ENCODE measurements at places on chromosomes 6 and 20.

GRCh38 chr20:12925210-12925755 is 83.5 kb upstream of the SPTLC3 start:
- DNase-seq = no peak

GRCh38 chr20:63473555-63474449 is 1.3 kb upstream of the KCNQ2 start:
- no peak for DNase-seq

GRCh38 chr6:105983763-105984162 is 102.4 kb upstream of the PRDM1 start:
- DNase-seq = no peak

GRCh38 chr6:151388997-151389617 is 2.3 kb downstream of the ZBTB2 start:
- DNase-seq = no peak

GRCh38 chr6:41418741-41419140 is 83.3 kb downstream of the NCR2 start:
- DNase-seq = no peak

GRCh38 chr6:88614316-88614877 is 349.0 kb downstream of the RNGTT start:
- no peak for DNase-seq

- no peak for DNase-seq
These were observed 157.4 kb upstream of the ZNF217 start for GRCh38 chr20:53750827-53751619.

- no peak for DNase-seq
These were observed 48.0 kb downstream of the ARMC2 start for GRCh38 chr6:108896111-108896661.

DNA sequence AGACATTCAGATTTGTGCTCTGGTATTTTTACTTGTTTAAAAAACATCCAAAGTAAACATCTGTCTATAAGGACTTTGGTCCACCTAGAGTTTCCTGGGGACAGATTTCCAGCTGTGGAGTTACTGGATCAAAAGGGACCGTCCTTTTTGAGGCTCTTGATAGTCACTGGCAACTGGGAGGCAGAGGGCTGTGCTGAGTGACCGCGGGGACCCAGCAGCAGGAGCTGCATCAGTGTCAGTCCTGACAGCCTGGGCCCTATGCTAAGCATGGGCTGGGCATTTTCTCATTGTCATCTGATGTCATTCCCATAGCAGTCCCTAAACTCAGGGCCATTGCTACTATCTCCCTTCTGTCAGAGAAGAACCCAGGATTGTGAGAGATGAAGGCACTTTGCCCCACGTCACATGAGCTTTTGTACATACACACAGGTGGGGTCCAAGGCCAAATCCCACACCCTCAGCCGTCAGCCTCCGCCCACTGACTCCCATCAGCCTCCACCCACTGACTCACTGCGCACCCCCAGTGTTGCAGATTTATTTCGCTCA is 293.8 kb downstream of the TAF4 start:
- no peak for DNase-seq

DNA sequence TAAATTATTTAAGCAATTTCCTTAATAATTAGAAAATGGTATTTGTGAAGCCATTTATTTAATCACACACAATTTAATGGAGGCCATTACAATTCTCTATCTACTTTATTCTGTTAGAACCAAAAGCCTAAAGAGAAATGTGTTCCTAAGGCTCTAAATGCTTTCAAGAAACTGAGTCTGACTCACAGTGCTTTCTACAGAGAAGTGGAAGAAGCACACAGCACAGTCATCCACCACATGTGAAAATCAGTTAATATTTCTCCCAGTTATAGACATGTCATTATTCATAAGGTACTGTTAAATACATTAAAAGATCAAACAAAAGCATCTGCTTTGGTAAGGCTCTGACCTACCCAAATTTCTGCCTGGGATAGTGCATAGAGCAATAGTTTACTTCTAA is 214.4 kb downstream of the ALDH8A1 start:
- DNase-seq = no peak

GRCh38 chr20:32737371-32738223 is 5.7 kb downstream of the COMMD7 start:
- no peak for DNase-seq

GRCh38 chr6:45024610-45025009 is 303.5 kb upstream of the RUNX2 start:
- DNase-seq = no peak

- no peak for DNase-seq
These were observed 572.6 kb upstream of the SYNCRIP start for GRCh38 chr6:86215323-86215722.

DNA sequence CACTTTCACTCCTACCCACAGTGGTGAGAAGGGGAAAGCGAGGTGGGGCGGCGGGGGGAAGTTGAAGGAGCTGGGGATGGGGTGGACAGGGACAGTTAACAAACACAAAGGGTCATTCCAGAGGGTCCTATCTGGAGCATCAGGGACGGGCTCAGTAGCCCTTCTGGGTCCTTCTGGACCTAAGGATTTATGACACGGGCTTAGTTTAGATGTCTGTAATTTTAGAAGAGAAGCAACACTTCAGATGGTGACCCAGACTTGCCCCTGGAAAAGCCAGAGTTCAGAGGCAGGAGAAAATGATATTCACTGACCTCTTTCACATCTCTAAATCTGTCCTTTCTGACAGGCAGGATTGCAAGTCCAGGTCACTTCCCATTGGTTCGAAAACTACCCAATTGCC is 36.3 kb downstream of the PDE10A start:
- no peak for DNase-seq

DNA sequence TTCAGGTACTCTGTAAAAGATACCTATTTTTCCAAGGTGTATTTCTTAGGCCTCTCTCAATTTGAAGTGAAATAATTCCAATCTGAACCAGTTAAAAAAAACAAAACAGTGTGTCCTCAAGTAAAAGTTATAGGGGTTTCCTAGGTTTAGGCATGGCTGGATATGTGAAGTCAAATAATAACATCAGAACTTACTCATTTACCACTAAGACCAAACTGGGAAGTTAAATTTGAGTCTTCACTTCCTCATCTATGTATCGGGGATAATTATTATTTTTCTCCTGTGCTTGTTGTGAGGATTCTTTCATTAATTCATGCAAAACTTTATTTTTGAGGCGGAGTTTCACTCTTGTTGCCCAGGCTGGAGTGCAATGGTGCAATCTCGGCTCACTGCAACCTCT is 86.2 kb upstream of the PTPRK start:
- DNase-seq = no peak

- DNase-seq = no peak
These were observed 68.3 kb upstream of the SMIM29 start for GRCh38 chr6:34317172-34317477.

DNA sequence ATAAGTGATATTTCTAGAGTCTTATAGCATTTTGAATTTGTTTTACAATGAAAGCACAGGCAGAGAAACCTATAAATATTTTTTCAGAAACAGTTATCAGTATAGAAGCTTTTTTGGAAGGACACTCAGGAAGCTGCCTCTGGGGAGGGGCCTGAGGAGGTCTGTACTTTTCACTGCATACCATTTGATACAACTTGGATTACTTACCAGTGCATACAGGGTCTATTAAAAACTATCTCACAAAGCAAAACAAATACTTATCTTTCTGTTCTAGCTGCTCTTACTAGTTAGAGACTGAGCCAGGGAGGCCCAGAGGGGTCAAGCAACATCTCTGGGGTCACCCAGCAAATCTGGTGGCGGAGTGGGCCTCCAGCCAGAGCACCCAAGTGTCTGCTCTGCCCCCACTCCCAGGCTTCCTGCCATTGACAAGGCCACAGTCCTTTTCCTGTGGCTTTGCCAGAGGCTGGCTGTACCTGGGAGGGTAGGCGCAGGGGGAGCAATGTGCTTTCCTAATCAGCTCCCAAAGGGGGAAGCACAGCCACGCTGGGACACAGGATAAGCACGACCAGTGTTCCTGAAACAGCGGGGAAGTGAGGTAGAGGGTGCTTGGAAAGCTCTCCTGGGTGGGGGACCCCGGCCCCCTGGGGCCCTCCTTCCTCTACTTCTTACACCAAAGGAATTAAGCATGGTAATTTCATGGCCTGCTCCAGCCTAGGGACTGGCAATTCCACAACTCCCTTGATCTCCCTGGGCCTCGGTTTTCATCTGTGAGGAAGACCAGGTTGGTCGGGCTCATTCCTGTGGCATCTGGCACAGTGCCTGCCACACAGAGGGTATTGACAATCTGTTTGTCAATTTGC is 7.8 kb downstream of the TCF15 start:
- no peak for DNase-seq

DNA sequence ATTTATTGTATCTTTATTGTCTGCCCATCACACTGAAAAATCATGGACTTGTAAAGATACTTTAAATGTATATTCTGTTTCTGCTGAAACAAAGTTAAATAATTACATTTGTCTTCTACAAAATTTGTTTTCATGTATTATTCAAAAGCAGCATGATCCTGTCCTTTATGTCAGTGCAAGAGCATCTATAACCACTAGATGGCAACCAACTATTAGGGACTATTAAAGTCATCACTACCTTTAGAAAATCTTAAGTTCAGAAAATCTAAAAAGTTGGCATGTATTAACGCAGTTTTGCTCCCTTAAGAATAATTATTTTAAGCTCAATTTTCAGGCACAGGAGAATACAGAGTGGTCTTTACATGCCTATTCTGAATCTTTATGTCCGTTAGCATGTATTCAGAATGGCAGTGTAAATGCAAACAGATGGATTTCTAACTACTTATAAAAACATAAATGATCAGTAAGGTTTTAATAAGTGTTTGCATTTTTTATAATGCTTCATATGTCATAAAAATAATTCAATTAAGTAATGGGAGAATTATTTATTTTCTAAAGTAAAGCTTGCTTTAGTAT is 17.8 kb downstream of the TMEM30A start:
- no peak for DNase-seq

DNA sequence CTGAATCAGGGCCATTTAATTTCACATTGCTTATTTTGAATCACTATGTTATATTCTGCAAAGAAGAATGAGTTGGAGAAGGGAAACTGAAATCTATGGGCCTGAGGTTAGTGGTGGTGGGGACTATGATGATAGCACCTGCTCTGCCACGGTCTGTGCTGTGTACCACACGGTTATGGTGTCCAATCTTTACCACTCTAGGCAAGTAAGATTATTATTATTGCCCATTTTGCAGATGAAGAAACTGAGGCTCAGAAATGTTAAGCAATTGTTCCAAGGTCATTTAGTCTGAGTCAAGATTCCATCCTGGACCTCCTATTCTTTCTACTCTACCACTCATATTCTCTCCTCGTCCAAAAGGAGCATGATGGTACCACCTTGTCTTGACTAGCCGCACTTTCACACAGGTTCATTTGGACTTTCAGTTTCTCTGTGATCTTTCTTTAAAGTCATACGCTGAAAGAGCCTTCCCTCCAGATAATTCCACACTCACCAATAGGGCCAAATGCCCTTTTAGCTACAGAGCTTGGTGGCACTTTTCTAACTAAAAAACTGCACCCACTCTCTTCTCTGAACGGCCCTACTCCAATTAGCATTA is 56.2 kb downstream of the GFOD1 start:
- DNase-seq = no peak

GRCh38 chr20:57306747-57307146 is 22.9 kb upstream of the SPO11 start:
- DNase-seq = no peak

DNA sequence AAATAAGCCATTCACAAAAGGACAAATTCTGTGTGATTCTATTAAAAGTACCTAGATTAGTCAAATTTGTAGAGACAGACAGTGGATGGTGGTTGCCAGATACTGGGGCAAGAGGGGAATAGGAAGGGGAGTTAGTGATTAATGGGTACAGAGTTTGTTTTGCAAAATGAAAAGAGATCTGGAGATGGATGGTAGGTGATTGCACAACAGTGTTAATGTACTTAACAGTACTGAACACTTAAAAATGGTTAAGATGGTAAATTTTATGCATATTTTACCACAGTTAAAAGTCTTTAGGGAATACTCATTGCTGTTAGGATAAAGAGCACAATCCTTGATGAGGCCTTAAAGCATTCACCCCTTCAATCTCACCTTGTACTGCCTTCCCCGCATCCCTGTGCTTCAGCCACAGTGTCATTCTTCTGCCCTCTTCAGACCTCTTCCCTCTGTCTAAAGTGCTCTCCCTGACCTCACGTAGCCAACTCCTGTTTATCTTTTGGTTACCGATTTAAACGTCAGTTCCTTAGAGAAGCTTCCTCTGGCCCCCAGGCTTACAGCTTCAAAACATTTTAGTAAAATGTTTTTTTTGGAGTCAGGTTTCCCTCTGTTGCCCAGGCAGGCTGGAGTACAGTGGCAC is 11.8 kb downstream of the PSMF1 start:
- DNase-seq = no peak

GRCh38 chr6:127618729-127619128 is 41.8 kb downstream of the C6orf58 start:
- no peak for DNase-seq

DNA sequence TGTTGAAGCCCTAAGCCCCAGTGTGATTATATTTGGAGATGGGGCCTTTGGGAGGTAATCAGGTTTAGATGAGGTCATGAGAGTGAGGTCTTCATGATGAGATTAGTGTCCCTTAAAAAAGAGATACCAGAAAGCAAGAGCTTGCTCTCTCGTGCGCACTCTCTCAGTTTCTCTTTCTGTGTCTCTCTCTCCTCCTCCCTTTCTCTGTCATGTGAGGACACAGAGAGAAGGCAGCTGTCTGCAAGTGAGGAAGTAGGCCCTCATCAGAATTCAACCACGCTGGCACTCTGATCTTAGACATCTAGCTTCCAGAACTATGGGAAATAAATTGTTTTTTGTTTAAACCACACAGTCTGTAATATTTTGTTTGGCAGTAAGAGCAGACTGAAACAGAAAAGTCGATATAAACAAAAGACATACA is 180.5 kb downstream of the IBTK start:
- no peak for DNase-seq

- DNase-seq = no peak
These were observed 113.3 kb downstream of the SASH1 start for GRCh38 chr6:148455674-148456558.

Data from stimulated activated CD4-positive, alpha-beta T cell treated with anti-CD3 and anti-CD28 coated beads, Interleukin-1b, Interleukin-23, amount 100 ng/mL, for 1 hour (primary cell).